ENCODE measurements at places on chromosomes 6 and 20. TPM values are rescaled to one million over a fixed set of nuclear protein-coding genes. Genes with fewer than 3 reads are reported as not detected.

Gene SLC2A10
- not detected for total RNA-seq

Gene HNF4A
- total RNA-seq: 11.5 TPM

Gene SH3BGRL2
- 0.35 TPM for total RNA-seq

Gene KCNK16
- not detected for total RNA-seq

Gene MEI4
- not detected for total RNA-seq

Gene RAET1G
- total RNA-seq: 10.8 TPM

Gene COL9A1
- total RNA-seq: not detected

Gene GTSF1L
- not detected for total RNA-seq

Gene LST1
- 0.37 TPM for total RNA-seq

Gene MCCD1
- not detected for total RNA-seq

Gene ULBP1
- total RNA-seq: 0.97 TPM

Gene TCP11
- not detected for total RNA-seq

Gene EFCAB8
- not detected for total RNA-seq

Data from A549 treated with CpdA at 1 μM for 4 hours (cell line).